ENCODE measurements at places on chromosomes 6 and 20. TPM values are rescaled to one million over a fixed set of nuclear protein-coding genes. Genes with fewer than 3 reads are reported as not detected.

DNA sequence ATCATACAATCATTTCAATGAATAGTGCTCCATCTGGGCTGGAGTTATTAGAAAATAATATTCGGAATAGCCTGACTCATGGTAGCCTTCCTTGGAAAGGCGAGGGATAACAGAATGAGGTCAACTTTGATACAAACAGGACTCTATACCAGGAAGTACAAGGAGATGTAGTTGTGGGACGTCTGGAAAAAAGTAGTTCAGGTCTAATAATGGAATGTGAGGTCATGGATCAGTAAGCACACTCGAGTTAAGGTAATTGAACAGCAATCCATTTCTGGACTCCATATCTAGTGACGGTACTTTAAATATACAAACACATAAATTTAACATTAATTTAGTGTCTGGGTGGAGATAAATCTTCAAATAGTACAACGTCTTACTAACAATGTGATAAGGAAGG lies 1204.0 kb upstream of the ADGRB3 start:
- no peaks in the 10 kb centered on the region for H3K27me3 ChIP-seq
- H3K4me3 ChIP-seq: no peak overlapping the region
- H3K36me3 ChIP-seq: no peaks in the 10 kb centered on the region
- DNase-seq: no peak
- no peak overlapping the region for H3K27ac ChIP-seq
- no peaks in the 10 kb centered on the region for H3K4me1 ChIP-seq

PRICKLE4 gene
- 0.61 TPM for total RNA-seq

DNA sequence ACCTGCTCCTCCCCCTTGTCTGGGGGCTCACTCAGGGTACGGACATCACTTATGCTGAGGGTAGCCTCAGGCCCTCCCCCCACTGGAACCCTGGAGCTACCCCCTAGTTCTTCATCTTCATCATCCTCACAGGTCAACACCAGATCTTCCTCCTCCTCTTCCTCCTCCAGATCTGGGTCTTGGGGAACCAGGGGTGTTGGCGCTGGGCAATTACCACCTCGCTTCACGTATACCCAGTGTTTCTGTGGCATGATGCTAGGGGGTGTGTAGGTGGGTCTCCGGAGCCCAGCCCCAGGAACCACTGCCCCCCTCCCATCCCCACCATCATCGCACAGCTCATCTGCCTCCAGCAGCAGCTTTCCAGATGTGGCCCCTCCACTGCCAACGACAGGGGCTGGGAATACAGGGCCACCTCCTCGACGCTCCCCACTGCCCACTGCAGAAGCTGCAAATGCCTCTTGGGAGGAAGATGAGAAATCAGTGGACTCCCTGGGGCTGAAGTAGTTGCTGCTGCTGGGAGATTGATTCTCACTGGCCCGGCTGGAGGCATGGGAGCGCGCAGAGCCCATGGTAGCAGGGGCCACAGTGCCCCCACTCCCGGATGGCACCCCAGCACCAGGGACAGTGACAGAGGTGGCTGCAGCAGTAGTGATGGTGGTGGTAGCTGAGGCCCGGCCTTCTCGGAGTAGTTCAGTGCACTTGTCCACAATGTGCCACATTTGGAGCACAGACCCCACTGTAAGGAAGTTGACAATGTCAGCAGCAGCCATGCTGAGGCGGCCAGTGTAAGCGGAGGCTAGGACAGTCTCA lies 1.5 kb downstream of the ZBTB22 start:
- DNase-seq: no peak
- H3K4me3 ChIP-seq: no peak overlapping the region
- no peaks in the 10 kb centered on the region for H3K27me3 ChIP-seq
- H3K27ac ChIP-seq: peak overlapping the region; percentile 99
- peaks cover 20% of the 10 kb centered on the region for H3K36me3 ChIP-seq

TRIM15 gene
- total RNA-seq: not detected

PRSS35 gene
- total RNA-seq: not detected

- no peak overlapping the region for H3K27ac ChIP-seq
- H3K4me1 ChIP-seq: no peaks in the 10 kb centered on the region
- DNase-seq: no peak
- no peaks in the 10 kb centered on the region for H3K36me3 ChIP-seq
Measured at GRCh38 chr20:14724468-14724867, 387.1 kb upstream of the FLRT3 start.

DNA sequence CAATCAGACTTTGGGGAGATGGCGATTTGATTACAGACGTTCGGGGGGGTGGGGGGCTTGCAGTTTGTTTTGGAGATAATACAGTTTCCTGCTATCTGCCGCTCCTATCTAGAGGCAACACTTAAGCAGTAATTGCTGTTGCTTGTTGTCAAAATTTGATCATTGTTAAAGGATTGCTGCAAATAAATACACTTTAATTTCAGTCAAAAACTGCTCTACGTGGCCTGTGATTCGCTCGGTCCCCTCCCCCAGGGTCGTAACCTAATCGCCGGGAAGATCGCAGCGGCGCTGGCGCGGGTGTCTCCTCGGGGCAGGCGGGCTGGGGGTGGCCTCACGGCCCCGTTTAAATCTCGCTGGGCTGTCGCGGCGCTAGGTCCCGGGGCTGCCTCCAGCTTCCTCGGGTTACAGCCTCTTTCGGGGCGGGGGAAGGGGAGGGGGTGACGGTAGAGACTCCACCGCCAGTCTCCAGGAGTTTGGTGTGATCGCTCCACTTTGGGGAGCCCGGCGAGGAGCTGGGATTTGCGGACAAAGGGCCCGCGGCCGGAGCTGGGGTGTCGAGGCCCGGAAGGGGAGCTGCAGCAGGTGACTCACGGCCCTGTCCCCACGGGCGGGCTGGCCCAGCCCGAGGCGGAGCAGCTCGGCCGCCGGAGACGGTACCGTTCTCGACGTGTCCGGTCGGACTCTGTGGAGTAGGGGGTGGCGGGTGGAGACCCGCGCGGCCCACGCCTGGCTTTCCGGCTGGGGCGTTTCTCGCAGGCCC lies 4.2 kb downstream of the FOXC1 start:
- no peaks in the 10 kb centered on the region for H3K36me3 ChIP-seq
- peaks cover 20% of the 10 kb centered on the region for H3K27me3 ChIP-seq
- no peak overlapping the region for H3K27ac ChIP-seq
- DNase-seq: no peak

HAO1 gene
- not detected for total RNA-seq
